ENCODE measurements at places on chromosomes 6 and 20. TPM values are rescaled to one million over a fixed set of nuclear protein-coding genes. Genes with fewer than 3 reads are reported as not detected.

GRCh38 chr20:1871807-1872458 is 23.3 kb upstream of the SIRPA start:
- no peak for DNase-seq

The LY6G6D gene
- not detected for total RNA-seq

DNA sequence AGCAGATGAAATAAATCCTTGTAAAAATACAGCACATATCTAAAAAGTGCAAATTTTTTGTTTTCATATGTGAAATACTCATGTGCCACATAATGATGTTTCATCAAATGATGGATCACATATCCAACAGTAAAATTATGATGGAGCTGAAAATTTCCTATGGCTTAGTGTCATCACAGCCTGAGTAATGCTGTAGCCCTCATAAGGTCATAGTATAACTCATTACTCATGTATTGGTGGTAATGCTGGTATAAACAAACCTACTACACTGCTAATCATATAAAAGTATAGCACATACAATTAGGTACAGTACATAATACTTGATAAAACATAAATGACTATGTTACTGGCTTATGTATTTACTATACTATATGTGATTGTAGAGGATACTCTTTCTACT is 12.9 kb downstream of the TSPYL1 start:
- no peak for DNase-seq

The MCCD1 gene
- total RNA-seq = not detected

DNA sequence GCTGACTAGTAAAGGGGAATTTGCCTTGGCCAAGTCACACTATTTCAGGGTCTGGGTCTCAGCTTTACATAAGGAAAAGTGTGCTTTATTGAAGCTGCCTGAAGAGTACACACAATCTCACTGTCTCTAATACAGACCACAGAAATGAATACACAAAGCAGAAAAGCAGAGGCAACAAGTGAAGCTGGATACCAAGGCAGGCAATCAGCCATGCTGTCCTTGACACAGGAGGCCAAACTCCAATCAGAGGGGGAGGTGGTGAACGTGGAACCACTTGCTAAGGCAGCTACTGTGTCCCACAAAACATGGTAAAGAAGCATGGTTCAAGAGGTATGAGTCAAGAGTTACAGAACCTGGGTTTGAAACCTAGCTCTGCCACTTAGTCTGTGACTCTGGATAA is 21.8 kb upstream of the CCND3 start:
- DNase-seq = no peak

The ANKRD60 gene
- not detected for total RNA-seq

The CABLES2 gene
- 4.0 TPM for total RNA-seq

The OTOR gene
- total RNA-seq = not detected

The VGLL2 gene
- not detected for total RNA-seq

DNA sequence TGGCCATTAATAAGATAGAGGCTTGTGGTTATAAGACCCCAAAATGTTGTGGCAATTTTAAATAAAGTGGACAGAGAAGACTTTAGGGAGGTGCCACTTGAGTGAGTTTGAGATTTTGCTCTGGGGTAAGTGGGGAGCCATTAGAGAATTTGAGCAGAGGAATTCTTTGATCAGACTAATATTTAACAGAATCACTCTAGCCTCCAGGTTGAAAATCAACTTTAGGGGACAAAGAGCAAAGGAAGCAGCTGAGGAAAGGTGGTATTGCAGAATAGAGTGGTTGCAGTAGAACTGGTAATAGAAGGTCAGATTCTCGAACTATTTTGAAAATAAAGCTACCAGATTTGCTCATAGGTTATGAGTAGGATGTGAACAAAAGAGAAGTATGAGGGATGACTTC is 50.7 kb upstream of the RNF146 start:
- no peak for DNase-seq

DNA sequence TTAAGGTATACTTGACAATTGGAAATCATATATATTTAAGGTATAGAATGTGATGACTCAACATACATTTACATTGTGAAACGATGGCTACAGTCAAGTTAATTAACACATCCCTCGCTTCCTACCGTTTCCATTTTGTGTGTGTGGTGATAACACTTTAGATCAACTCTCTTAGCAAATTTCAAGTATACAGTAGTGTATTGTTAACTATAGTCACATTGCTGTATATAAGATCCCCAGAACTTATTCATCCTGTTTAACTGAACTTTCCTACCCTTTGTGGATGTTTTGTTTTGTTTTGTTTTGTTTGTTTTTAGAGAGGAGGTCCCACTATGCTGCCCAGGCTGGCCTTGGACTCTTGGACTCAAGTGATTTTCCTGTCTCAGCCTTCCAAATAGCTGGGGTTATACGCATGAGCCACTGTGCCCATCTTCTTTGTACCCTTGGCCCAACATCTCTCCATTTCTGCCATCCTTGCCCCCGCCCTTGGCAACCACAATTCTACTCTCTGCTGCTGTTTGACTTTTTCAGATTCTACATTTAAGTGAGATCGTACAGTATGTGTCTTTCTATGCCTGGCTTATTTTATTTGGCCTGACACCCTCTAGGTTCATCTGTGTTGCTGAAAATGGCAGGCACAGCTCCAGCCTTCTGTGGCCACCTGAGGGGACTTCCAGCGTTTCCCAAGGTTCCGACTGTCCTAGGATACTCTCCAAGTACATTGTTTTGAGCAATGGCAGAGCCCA is 90.5 kb upstream of the SNX9 start:
- no peak for DNase-seq

Data from ureter (tissue), 1 donor.